ENCODE measurements at places on chromosomes 7 and 10. TPM values are rescaled to one million over a fixed set of nuclear protein-coding genes. Genes with fewer than 3 reads are reported as not detected.

Gene COMTD1
- 18.1 TPM for total RNA-seq

Gene WDR86
- total RNA-seq: 6.2 TPM

Gene OR2A25
- not detected for total RNA-seq

Gene CAMK2B
- total RNA-seq: 3.5 TPM

Gene BTBD16
- not detected for total RNA-seq

Gene LBX1
- not detected for total RNA-seq

All from posterior vena cava (tissue), 2 donors.